ENCODE measurements at places on chromosomes 5 and 9. TPM values are rescaled to one million over a fixed set of nuclear protein-coding genes. Genes with fewer than 3 reads are reported as not detected.

Gene PLPP7
- 0.25 TPM for total RNA-seq

Gene QSOX2
- total RNA-seq, result 17.7 TPM

Gene ZMAT2
- total RNA-seq, result 58.8 TPM

Gene PCYOX1L
- total RNA-seq, result 19.9 TPM

GRCh38 chr5:147223948-147224791 lies 10.7 kb upstream of the STK32A start:
- DNase-seq, result peak; percentile 15

DNA sequence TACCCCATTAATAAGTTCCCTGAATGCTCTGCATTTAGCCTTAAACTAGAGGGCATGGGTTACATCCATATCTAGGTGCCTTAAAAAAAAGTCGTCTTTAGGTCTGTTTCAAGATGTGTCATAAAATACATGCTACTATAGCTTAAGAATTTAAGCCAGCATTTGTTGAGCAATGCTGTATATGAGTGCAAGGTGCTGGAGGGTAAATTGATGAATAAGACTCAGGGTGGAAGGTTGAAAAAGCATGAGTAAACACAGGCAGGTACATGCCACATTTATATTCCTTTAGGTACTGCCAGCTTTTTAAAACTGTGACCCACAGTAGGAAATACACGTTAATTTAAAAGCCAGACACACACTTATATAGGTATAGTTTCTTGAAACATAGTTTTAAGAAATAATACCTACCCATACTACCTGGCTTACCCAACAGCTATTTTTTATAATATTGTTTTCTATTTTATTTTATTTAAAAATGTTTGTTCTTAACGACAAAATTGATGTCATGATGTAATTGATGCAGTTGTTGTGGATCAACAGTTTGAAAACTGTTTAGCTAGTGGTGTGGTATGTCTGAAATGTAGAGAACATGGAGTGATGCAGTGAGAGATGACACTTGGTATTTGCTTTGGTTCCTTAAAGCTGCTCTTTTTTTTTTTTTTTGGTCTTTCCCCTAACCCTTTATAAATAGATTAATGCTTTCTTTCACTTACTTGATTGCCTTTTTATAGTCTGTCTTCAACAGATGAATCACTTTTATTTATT lies 3.9 kb downstream of the HMGCR start:
- no peak for DNase-seq

- DNase-seq, result no peak
Observed at GRCh38 chr5:119347991-119348390, 7.8 kb upstream of the TNFAIP8 start.

Gene SHLD3
- 2.9 TPM for total RNA-seq

DNA sequence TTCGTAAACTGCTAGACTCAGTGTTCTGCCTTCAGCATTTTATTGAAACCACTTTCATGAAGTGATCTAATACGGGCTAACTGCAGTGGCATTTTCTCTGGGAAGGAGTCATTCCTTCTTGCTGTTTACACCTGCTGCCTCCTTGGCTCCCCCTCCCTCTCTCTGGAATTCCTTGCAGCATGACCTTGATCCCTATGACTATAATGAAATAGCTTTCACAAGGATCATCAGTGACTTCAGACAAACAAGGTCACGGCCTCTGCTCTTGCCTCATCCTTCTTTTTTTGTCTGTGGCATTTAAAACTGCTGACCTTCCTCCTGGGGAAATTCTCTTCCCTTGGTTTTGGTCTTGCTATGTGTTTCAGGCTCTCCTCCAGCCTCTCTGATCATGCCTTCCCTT lies 90.2 kb downstream of the ZNF462 start:
- DNase-seq, result no peak

DNA sequence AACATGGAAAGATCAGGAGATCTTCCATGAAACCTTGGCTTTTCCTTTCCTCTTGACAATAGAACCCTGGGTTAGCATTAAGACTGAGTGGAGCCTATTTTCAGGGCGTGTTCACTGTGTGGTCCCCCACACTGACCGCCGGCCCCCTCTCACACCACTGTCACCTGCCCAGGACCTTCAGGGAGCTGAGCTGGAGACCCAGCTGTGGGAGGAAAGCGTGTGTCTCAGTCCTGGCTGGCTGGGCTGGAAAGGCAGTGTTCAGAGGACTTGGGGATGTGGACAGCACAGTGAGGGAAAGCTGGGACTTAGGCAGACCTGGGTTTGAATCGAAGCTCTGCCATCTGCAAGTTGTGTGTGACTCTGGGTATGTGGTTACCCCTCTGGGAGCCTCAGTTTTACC lies 268.1 kb downstream of the NSG2 start:
- no peak for DNase-seq

DNA sequence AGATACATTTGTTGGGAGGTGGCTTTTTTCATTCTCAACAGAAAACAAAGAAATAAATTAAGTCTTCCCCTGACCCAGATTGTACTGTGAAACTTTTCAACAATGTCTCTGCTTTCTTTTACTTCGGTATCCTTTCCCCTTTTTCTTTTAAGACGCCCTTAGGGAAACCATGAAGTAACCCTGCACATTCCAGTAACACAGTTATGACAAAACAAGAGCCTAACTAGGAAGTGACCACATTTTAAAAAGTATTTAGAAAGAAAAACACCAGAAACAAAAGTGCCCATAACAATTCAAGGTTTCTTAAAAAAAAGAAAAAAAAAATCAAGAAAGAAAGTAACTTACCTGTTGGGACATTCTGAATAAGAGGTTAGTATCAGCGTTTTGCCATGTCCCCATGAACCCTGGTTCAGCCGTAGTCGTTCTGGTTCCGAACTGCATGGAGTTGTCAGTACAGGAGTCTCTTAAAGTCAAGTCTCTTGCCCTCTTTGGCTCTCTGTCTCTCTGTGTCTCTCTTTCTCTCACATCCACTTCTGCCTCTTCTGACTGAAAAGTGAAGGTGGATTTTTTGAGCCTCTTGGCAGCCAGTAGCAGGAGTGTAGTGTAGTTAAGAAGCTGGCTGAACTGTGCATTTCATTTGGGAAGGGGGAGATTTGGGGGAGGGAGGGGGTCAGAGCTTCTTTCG lies 142.9 kb downstream of the BNC2 start:
- no peak for DNase-seq

- peak; percentile 49 for DNase-seq
Observed at GRCh38 chr9:92970467-92970923, 23.2 kb downstream of the FGD3 start.

Data from activated naive CD4-positive, alpha-beta T cell treated with anti-CD3 and anti-CD28 coated beads for 36 hours (primary cell).